ENCODE measurements at places on chromosomes 1 and 21.

DNA sequence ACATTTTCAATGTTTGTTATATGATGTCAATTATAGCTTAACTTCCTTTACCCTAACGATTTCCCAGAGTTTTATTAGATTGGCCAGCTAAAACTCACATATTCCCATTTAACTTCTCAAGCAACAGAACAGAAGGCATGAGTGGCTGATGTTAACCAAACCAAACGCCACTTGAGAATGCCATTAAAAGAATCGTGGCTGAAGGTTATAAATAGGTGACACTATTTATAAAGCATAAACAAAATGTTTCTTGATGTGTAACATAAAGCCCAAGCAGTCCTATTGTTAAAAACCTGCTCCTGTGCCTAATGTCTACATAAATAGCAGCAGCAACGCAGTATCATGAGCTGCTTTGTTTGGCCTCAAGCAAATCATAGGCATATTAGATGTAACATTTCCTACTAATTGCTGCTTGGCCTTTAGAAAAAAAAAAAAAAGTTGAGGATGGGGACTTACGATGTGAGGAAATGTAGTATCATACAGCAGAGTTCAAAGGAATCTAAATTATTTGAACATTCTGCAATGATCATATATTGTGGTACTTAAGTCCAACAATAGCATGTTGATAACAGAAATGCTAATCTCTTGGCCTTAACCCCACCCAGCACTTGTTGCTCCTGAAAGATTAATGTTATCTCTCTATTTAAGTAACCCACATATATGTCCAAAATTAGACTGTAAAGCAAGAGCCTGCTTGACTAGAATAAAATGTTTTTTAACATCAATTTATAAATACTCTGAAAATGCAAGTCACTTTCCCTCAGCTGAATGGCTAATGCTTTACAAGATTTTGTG is 106.0 kb downstream of the ESRRG start:
- peak; percentile 30 for DNase-seq

- DNase-seq, result no peak
Measured at GRCh38 chr1:166119471-166119965, 47.3 kb downstream of the FAM78B start.

DNA sequence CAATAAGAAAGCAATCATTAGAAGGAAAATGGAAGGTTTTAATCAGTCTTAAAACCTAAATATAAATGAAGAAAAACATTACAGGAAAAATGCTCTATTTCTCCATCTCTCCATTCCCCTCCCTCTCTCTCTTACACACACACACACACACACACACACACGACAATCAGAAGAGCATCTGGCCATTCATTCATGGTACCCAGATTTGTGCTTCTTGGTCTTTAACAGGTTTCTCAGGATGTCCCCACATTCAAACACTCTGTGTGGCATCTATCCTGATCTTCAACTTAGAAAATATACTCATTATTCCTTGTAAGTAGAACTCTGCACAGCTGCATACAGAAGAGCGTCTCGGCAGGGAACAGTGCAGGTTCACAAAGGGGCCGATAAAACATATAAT is 779 bp downstream of the LRRC40 start:
- no peak for DNase-seq

GRCh38 chr1:62373221-62373620 is 54.0 kb upstream of the KANK4 start:
- no peak for DNase-seq

DNA sequence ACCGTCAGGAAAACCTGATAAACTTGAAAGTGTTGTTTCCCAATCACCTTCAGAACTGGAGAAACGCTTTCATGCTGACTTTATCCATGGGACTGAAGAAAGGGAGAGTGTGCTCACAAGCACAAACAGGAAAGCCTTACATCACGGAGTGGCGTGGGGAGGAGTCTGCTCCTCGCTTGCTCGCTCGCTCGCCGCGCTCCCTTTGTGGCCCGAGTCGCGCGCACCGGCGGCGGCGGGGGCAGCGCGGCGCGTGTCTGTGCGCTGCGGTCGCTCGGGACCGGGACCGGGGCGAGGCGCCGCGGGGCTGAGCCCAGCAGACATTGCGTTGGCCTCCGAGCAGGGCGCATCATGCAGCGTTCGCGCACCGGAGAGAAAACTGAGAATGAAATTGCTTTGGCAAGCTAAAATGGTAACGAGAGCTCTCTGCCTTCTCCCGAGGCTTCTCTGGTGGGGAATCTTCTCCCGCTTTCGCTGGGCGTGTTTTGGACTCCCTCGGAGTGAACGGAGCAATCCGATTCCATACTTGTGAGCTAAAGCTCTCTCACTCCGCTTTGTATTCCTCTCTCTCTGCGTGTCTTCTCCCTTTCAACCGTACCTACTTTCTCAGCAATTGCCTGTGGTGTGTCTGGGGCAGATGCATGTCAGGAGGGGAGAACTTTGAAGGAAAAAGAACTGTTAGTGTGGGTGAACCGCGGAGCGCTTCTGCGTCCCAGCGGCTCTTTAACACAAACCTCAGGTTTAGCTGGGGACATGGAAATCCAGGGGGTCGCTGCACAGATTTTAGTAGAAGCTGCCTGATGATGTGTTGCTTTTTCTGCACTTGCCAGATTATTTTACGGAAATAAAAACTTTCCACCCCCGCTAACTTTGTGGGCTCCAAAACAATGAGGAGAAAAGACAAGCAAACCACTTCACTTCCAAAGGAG is at the start of gene RGL1:
Gene RGL1, plus strand, starts transcription at position 205 of the 926 bp plus-strand sequence. Its CDS starts 178 bp downstream, at position 383.
- no peak for DNase-seq

DNA sequence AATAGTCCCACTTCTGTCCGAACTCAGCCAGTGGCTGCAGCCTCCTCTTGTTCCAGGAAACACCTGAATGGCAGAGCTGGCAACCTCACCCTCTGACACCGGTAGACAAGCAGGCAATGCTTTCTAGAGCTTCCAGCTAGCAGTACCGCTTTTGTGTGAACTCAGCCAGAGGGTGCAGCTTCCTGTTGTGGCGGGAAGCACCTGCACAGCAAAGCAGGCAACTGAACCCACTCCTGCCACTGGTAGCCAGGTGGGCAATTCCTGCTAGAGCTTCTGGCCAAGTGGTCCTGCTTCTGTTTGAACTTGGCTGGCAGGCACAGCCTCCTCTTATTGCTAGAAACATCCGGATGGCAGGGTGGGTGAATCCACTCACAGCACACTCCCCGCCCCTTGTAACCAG is 40.1 kb upstream of the TMPRSS15 start:
- DNase-seq, result no peak

DNA sequence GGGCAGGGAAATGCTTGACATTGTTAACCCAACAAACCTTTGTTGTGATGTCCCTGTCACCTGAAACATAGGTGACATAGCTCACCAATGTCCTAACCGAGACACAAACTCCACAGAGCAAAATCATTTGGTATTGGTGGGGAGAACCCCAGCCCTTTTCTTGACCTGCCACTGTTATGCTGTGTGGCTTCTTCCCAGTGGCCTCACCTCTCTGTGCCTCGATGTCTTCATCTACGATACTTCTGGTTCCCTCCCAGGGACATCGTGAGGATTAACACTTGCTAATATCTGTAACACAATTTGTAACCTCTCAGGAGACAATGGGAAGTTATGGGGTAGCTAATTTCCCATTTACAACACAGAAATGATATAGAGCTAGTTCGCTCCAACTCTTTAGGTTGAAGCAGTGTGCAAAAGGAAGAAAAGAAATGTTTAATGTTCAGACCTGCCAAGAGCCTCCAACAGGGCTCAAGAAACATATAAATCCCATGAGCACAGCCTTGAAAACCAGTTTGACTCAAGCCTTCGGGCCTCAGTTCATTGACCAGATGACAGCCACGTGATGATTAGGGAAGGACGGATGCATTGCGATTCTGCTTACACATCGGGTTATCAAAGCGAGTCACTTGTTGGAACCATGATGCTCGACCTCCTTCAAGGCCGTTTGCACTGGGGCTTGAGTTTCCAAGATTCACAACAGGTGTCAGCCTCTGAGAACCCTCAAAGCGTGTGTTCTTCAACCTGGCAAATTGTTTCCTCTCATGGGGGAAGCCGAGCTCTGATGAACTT is 37.8 kb upstream of the TMEM51 start:
- DNase-seq, result no peak

- no peak for DNase-seq
Measured at GRCh38 chr1:21457654-21458053, 17.7 kb downstream of the NBPF3 start.

- no peak for DNase-seq
Measured at GRCh38 chr1:114094675-114095074, 59.0 kb downstream of the SYT6 start.

DNA sequence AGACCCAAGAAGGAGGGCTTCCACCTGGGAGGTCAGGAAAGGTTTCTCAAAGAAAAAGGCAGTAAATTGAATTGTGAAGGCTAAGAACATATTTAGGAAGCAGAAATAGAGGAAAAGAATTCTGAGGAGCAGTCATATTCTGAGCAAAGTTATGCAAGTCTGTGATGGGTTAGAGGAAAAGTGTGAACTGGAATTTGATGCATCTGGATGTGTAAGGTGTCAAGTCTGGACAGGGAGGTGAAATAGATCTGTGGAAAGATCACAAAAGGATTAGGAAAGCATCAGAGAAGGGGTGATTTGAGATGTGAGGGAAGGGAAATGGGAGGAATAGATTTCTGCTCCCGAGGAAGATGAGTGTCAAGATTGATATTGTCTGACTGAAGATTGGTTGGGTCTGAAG is 18.1 kb upstream of the PRDM2 start:
- no peak for DNase-seq

DNA sequence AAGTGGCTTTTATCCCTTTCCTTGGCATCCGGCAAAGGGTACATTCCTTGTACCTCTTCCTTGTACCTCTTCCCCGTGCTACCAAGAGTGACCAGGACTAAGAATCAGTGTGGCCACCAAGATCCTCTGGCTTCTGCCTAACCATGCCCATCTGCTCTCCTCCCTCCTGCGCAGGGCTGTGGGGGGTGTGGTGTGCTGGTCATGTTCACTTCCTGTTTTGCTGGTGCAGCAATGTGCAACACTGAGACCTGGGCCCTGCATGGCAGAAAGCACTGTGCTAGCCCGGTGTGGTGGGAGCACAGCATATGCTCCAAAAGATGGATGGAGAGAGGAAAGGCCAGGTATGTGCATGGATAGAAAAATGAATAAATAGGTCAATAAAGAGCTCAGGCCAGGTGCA is 33.3 kb upstream of the TENT5C start:
- no peak for DNase-seq

GRCh38 chr1:119007339-119007669 is 19.2 kb upstream of the TBX15 start:
- no peak for DNase-seq

GRCh38 chr21:30014886-30015285 is 75.1 kb upstream of the GRIK1 start:
- no peak for DNase-seq

GRCh38 chr1:203037509-203038190 is 11.4 kb downstream of the PPFIA4 start:
- DNase-seq, result no peak

DNA sequence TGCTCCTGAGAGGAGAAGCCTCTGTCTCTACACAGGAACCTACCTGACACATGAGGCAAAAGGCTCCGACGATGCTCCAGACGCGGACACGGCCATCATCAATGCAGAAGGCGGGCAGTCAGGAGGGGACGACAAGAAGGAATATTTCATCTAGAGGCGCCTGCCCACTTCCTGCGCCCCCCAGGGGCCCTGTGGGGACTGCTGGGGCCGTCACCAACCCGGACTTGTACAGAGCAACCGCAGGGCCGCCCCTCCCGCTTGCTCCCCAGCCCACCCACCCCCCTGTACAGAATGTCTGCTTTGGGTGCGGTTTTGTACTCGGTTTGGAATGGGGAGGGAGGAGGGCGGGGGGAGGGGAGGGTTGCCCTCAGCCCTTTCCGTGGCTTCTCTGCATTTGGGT is 3.9 kb upstream of the ACKR1 start:
- no peak for DNase-seq

GRCh38 chr1:232196042-232196441 is 433.9 kb downstream of the SIPA1L2 start:
- no peak for DNase-seq

- DNase-seq, result no peak
Measured at GRCh38 chr1:110033421-110033820, 1.0 kb upstream of the STRIP1 start.

DNA sequence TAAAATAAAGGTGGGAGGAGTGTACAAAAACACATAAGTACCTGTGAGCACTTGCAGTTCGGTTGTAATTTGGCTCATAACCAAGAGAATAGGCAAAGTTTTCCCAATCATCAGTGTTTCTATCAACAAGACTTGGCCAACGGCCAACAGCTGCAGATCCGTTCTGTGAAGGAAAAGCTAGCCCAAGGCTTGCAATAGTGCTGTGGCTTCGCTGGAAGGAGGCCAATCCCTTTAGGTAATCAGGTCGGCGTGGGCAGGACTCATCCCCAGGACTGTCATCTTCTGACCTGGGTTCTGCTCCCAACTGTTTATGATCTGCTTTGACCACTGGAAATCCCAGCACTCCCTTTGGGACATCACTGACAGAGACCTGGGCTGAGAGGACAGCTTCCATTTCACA is 107.8 kb downstream of the LYST start:
- DNase-seq, result no peak

GRCh38 chr1:234477386-234478151 is 1.4 kb downstream of the TARBP1 start:
- DNase-seq, result no peak

GRCh38 chr1:90839323-90839722 is 122.2 kb upstream of the BARHL2 start:
- DNase-seq, result no peak

DNA sequence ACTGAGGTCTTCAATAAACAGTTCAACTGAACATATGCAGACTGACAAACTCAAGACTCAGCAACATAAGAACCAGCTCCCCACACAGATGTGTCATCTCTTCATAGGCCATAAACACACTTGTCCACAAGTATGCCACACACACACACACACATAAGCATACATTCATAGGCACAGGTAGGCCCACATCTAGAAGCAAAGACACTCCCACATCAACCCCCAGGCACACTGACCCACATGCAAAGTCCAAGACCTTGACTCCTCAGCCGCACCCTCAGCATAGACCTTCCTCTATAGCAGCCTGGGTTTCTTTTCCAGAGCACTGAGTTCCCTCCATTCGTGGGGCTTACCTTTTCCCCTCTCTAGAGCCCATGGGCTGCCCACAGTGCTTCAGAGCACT is 1.4 kb downstream of the LAD1 start:
- no peak for DNase-seq

DNA sequence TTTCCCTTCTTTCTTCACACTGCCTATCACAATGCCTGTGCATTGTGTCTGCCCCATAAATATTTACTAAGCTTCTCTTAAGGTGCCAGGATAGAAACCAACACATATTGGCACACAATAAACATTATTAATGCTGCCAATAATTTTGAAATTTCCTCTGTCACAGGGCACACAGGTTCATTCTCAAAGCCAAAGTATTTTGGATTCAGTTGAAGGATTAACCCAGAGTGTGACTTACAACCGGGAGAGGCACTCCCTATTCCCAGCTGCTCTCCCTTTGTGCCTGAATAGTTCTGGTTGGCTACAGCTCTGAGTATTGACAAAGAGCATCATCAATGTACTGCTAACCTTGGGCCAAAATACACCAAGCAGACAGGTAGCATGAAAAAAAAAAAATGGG is 46.6 kb upstream of the ATP1A1 start:
- DNase-seq, result peak; percentile 13

DNA sequence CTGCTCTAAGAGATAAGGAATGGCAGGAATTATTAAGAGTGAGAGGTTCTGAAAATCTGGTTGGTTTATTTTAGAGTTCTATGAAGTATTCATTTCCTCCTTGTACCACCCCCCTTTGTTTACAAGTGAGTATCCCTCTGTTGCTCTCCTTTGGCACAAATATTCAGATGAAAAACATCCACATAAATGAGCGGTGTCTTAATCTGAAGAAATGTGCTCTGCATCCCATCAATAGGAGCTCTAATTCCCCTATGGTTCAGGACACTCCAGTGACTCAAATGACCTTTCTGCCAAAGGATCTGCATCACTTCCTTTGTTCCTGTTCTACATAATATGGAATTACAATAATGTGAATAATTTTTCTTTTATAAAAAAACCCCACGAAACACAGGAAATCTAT is 16.6 kb downstream of the DDAH1 start:
- DNase-seq, result no peak
